ENCODE measurements at places on chromosomes 6 and 20. TPM values are rescaled to one million over a fixed set of nuclear protein-coding genes. Genes with fewer than 3 reads are reported as not detected.

DNA sequence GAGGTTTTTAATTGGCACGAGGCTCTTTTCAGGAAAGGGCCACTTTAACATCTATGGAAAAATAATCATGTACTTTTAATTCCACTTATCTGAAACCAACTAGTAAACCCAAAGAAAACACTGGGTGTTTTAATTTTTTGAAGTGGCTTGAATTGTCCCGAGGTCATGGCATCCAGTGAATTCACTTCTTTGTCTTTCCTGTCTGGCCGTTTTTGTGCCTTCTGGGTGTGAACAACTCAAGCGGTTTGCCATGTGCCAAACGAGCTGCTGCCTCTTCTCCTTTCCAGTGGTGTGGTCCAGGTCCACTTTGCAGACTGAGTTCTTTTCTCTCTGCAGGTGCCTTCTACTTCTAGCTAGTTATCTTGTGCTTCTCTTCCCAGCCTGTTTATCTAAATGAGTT is 117.5 kb downstream of the PLCB4 start:
- H3K27me3 ChIP-seq, result no peaks in the 10 kb centered on the region
- DNase-seq, result no peak
- H3K4me3 ChIP-seq, result no peak overlapping the region
- H3K4me1 ChIP-seq, result no peaks in the 10 kb centered on the region
- H3K27ac ChIP-seq, result no peak overlapping the region

GRCh38 chr6:144033816-144034735 is 26.0 kb upstream of the PLAGL1 start:
- H3K4me1 ChIP-seq, result peaks cover 6% of the 10 kb centered on the region
- H3K27me3 ChIP-seq, result no peaks in the 10 kb centered on the region

- no peaks in the 10 kb centered on the region for H3K27me3 ChIP-seq
- H3K4me3 ChIP-seq, result no peak overlapping the region
- H3K36me3 ChIP-seq, result no peaks in the 10 kb centered on the region
- H3K27ac ChIP-seq, result no peak overlapping the region
These were observed 21.2 kb downstream of the SERPINB1 start for GRCh38 chr6:2820415-2820814.

DNA sequence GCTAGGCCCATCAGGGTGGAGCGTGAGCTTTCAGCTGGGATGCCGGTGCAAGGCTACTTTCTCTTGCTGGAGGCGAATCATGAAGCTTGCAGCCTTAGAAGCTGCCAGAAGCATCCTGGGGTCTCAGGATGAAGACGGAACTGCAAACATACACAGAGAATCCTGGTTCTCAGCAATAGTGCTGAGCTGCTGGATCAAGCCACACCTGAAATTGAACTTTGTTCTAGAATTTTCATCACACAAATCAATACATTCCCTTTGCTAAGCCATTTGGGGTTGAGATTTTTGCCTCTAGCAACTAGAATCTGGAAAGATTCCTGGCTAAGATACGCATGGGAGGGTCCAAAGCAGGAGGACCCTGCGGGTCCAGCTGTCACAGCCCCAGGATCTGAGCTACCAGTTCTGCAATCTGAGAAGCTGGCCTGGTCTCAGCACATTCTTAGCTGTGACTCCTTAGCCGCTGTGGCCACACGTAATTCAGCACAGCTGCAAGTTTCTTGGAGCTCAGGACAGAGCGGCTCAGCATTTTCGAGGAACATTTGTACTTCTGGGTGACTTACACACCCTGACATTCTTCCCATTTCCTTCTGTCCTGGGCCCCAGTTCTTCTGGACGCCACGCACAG is 6.6 kb upstream of the ARFGAP1 start:
- no peak overlapping the region for H3K4me3 ChIP-seq
- H3K4me1 ChIP-seq, result peaks cover 6% of the 10 kb centered on the region
- no peak overlapping the region for H3K27ac ChIP-seq
- H3K27me3 ChIP-seq, result peaks cover 69% of the 10 kb centered on the region
- no peak for DNase-seq
- H3K36me3 ChIP-seq, result no peaks in the 10 kb centered on the region

KIF6 gene
- not detected for total RNA-seq

SRMS gene
- not detected for total RNA-seq

TNFRSF6B gene
- 1.3 TPM for total RNA-seq

ANKRD66 gene
- not detected for total RNA-seq

SMLR1 gene
- not detected for total RNA-seq

DNA sequence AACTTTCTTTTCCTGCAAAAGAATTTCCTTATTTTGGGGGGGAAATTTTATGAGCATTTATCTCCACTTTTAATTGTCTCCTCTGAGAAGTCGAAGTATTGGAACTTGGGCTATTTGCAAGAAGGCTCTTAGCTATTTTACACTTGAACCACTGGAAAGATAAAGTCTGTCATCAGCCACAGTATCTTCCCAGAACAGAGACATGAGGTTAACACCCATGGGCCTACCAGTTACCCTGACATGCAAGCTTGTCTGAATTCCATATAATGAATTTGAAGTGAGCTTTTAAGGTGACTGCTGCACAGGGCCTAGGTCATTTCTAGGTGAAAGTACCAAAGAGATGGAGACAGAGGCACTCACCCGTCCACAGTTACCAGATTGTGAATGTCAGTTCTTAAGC is 193.1 kb downstream of the SIM1 start:
- no peaks in the 10 kb centered on the region for H3K27me3 ChIP-seq
- H3K4me1 ChIP-seq, result no peaks in the 10 kb centered on the region
- H3K36me3 ChIP-seq, result no peaks in the 10 kb centered on the region
- DNase-seq, result no peak
- H3K4me3 ChIP-seq, result no peak overlapping the region
- no peak overlapping the region for H3K27ac ChIP-seq

CTCFL gene
- not detected for total RNA-seq

DNA sequence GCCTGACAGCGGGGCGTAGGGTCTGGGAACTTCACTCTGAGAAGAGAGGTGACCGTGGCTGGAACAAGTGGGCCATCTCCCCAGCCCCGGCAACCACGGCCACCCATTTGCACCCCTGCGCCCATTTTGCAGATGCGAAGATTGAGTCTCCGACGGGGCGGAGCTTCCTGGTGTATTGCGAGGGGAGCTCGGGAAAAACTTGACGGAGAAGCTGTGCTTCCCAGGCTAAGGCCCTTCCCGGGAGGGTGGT is 653 bp downstream of the ZNF335 start:
- no peak for DNase-seq
- no peaks in the 10 kb centered on the region for H3K27me3 ChIP-seq
- H3K4me1 ChIP-seq, result peaks cover 27% of the 10 kb centered on the region
- H3K36me3 ChIP-seq, result peaks cover 2% of the 10 kb centered on the region
- H3K27ac ChIP-seq, result peak overlapping the region; percentile 97

- no peak overlapping the region for H3K4me3 ChIP-seq
- no peak for DNase-seq
These were observed 36.4 kb upstream of the SMOC2 start for GRCh38 chr6:168404560-168404959.

Measured in psoas muscle (tissue), 8 donors.